Stimulated activated CD8-positive, alpha-beta memory T cell treated with anti-CD3 and anti-CD28 coated beads, Interleukin-4, amount 100 ng/mL, for 24 hours (primary cell): ENCODE measurements at places on chromosomes 2 and 18.

DNA sequence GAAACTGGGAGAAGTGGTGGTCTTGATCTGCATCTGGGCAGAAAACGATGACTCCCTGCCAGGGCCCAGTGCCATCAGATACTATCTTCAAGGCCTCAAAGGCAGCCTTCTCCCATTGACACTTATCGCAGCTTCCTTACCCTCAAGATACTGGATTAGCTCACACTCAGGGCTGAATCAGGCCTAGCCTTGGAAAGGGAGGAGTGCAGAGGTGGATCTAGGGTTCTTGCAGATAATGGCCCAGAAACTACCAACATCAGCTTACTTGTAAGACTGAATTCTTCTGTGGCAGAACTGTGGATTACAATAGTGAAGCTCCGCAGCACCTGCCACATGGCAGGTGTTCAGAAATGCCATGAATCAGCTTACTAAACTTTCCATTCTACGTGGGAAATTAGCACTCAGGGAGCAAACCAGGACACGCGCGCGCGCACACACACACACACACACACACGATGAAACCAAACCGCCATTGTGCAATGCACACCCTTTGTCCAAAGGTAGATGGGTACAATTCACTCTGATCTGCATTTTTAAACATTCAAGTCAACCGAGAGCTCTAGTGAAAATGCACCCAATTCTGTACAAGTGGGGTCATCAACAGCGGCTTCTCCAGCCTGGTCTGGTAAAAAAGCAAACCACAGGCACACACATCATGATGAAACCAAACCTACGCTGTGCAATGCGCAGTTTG, 26.3 kb upstream of the TMEM182 start:
- DNase-seq: no peak

- no peak for DNase-seq
Observed at GRCh38 chr18:48790869-48791635, 159.7 kb downstream of the SMAD7 start.

DNA sequence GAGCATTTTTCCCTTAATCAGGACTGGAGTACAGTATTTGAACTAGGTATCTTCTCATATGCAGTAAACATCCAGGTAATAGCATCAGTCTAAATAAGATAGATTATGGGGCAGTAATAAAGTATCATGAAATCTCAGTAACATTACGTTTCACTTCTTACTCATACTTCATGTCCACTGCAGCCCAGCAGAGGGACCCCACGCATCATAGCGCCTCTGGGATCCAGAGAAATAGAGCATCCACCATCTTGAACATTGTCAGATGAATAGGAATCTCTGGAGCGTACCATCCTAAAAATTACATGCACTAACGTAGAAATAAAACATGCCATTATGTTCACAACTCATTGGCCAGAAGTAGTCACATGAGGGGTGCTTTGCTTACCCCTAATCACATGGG, 499.0 kb downstream of the CPS1 start:
- no peak for DNase-seq

- no peak for DNase-seq
Observed at GRCh38 chr2:1544478-1545069, 131.3 kb downstream of the TPO start.

DNA sequence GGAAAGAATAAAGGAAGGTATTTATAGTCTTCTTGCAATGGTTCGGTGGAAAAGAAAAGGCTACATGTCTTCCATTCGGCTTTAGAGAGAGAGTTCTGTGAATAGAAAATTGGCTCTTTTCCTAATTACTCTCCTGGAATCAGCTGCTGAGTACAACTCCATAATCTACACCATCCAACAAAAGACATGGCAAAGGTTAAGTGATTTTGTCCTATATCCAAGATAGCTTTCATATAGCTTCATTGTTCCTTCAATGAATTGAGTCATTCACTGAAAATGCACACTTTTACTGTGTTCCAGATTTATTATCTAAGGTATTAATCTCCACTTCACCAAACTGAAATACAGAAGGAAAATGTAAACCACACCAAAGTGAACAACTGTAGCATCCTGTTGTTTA, 514.5 kb downstream of the LRRTM4 start:
- DNase-seq: no peak

- DNase-seq: peak; percentile 27
Observed at GRCh38 chr2:109057686-109058085, 68.7 kb upstream of the EDAR start.

DNA sequence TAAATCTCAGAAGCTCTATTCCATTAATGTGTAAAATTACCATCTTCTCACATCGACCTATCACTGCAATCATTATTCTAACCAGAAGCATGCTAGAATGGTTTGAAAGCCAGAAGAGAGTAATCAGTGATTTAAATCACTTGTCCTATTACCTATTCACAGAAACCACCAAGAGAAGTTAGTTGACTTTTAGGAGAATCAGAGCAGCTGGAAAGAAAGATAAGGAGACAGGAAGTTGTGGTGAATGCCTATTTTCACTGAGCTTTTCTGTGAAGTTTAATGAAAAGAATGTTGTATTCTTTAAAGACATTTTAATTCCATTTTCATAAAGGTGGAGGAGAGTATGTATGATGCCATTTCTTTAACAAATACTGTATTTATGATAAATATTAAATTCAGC, 352.6 kb upstream of the CRIM1 start:
- DNase-seq: no peak

DNA sequence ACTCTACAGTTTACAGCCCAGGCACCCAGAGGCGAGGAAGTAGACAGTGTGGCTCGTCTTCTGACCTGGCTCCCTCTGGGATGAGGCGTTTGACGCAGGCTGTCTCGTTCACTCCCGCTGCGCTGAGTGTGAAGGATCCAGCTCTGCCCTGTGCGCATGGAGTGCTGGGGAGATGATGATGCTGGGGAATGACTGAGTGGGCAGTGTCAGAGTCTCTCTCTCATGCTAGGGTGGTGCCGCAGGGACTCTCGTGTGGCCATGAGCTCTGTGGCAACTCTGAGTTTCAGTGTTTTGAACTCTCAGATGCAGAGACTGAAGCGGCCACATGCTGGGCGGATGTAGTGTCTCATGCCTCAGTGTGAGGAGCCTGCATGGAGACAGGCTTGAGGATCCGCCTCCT, 118.4 kb upstream of the TPO start:
- no peak for DNase-seq

DNA sequence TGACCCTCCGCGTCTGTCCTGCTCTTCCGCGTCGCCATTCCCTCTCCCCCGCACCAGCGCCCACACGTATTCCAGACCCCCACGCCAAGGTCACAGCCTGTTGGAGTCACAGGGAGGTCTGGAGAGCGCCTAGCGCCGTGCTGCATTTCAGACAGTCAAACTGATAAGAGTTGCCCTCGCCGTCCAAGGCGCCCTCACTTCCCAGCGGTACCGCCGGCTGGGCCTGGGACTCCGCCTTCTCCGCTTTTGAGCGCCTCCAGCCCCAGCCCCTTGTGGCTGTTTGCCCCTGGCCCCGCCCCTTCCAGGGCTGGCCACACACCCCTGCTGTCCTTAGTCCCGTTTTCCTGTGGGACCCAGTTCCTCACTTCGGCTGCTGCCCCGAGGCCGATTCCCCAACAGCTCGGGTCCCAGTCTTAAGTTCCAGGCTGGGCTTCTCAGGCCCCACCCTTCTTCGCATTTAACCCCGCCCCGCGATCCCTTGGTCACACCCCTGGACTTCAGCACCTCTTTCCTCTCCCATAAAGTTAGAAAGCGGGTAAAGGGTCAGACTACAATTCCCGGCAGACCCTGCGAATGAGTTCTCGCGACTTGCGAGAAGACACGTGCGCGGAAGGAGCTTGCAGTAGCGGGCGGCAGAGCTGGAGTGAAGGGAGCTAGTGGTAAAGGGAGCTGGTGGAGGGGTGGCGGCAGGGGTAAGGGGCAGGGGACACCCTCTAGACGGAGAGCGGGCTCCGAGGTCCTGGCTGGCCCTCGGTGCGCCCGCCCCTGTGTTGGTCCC, at the start of gene GMPPA:
TSS of gene GMPPA (plus strand) at position 612 of the 778 bp plus-strand sequence. CDS start 1,085 bp downstream, outside the sequence.
- DNase-seq: peak; percentile 89

DNA sequence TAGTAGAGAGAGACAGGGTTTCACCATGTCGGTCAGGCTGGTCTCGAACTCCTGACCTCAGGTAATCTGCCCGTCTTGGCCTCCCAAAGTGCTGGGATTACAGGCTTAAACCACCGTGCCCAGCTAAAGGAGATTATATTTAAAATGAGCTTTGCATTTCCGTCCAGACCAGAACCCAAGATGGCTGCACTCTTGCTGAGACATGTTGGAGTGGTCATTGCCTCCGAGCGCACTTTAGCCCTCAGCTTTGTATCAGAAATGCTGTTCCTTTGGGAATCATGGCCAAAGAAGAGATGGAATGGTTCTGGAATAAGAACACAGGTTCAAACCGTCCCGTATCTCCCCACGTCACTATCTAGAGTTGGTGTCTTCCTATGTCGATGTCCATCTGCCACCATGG, 3.4 kb downstream of the UBXN2A start:
- no peak for DNase-seq
